MG63 (cell line): ENCODE measurements at places on chromosomes 1 and 21. TPM values are rescaled to one million over a fixed set of nuclear protein-coding genes. Genes with fewer than 3 reads are reported as not detected.
A peak's percentile ranks its signal among the peaks of the same experiment; 100 is the strongest.

The OR2M4 gene
- total RNA-seq: not detected in 2 replicates

The GUCA2B gene
- not detected in 2 replicates for total RNA-seq

The ARHGAP30 gene
- not detected in 2 replicates for total RNA-seq

The CALML6 gene
- 0.20 TPM in 1 of 2 replicates, not detected in the other for total RNA-seq

The LCE1F gene
- total RNA-seq: not detected in 2 replicates

The RASAL2 gene
- total RNA-seq: 17.4 and 18.5 TPM in 2 replicates

The CLCA4 gene
- not detected in 2 replicates for total RNA-seq

The IQGAP3 gene
- 18.7 and 20.7 TPM in 2 replicates for total RNA-seq

The TMPRSS3 gene
- not detected in 2 replicates for total RNA-seq

DNA sequence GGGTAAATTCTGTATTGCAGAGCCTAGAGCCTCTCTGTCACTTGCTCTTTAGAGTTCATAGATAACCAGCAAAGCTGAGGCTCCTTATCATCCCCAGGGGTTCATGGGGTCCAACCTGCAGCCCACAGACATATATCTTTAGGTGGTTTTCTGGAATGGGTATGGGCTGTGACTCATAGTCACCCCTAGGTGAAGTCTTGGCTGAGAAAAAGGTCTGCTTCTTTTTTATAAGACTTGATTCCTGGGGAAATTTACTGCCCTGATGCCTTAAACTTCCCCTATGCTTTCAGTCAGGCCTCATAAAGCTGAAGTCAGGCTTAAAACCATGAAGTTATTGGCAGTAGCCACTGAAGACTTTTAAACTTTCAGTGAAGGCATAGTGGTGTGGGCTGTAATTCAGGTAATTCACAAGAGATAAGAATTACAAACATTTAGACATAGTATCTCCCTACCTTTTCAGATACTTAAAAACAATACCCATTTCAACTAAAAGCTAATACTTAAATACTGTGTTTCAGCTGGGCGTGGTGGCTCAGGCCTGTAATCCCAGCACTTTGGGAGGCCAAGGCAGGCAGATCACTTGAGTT is 46.8 kb downstream of the MACO1 start:
- no peak for DNase-seq

GRCh38 chr1:28039341-28039740 is 49.1 kb downstream of the EYA3 start:
- no peak for DNase-seq

- DNase-seq: no peak
Observed at GRCh38 chr1:59455206-59455605, 158.3 kb downstream of the FGGY start.

DNA sequence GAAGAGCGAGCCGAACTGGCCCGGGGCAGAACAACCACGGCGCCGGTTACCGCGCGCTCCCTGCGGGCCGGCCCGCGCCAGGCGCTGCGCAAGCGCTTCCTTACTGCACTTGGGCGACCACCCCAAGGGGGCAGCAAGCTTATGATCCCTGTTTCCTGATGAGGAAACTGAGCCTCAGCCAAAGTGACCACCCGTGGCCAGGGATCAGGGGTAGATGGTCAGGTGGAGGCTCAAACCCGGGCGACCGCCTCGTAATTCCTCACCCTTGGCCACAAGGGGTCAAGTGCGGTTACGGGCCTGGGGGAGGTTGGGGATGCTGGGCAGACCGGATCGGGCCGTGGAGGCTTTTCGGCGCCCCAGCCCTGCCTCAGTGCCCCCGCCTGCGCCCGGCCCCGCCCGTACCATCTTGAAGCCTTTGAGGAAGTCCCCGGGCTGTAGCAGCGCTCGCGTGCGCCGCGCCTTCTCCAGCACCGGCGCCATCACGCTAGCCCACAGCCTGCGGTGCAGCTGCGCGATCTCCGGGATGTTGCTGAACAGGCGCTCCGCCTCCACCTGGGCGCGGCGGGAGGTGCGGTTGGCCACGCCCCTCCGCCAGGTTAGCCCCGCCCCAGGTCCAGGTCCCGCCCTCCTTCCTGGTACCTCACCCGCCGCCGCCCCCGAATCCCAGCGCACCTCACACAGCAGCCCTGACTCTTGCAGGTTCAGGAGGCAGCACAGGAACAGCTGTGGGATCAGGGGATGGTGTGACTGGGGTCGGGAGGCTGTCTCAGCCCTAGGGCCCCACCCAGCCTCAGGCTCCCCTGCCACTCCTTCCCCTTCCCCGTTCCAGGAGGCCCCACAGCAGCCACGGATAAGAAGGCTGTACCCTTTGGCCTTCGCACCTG is 5.4 kb upstream of the TNFRSF25 start:
- no peak for DNase-seq

DNA sequence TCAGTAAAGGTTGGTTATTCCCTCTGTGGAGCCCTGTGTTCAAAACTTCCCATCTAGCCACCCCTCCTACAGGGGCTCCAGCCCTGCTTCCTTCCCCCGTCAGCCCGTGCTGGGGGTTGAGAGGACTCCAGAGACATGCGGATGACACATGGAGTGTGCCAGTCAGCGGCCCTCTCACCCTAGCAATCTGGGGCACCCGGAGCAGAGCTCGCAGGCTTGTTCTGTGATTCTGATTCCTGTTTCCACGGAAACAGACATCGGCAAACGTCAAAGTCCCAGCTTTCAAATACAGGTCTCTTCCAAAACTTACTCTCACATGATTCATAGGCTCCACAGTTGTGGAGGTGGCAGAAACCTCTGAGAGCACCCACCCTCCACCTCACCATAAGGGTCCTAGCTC is 9.8 kb upstream of the SSBP3 start:
- no peak for DNase-seq

GRCh38 chr1:48681476-48682305 is 95.0 kb downstream of the BEND5 start:
- DNase-seq: peak; percentile 87

GRCh38 chr21:43818685-43819084 is 29.3 kb downstream of the RRP1 start:
- DNase-seq: no peak

DNA sequence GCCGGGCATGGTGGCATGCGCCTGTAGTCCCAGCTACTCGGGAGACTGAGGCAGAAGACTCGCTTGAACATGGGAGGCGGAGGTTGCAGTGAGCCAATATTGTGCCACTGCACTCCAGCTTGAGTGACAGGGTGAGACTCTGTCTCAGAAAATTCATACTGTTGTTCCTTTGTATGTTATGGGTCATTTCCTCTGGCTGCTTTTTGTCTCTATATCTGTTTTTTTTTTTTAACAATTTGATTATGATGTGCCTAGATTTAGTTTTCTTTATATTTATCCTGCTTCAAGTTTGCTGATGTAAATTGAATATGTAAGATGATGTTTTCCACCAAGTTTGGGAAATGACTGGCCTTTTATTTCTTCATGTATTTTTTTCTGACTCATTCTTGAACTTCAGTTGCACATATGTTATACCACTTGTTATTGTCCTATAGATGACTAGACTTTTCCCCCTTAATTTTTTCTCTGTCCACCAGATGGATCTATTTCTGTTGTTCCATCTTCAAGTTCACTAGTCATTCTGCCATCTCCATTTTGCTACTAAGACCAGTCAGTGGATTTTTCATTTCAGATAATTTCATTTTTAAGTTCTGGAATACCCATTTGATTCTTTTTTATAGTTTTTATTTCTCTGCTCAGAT is 173.5 kb downstream of the GALNT2 start:
- DNase-seq: no peak

DNA sequence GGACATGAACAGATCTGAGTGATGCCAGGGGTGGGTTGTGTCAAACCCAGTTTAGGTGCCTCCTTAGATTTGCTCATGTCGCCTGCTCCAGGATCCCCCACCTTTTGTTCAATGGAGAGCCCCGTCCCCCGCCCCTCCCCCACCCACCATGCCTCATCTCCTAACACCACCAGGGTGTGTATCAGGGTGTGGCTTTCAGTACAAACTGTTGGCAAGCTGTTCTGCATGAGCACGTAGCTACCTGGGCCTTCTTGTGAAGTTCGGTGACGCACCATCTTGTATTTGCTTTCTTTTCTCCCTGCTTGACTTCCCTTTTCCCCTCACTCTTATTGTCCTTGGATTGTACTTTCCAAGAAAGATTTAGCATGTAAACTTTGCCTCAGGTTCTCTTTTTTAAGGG is 94.8 kb downstream of the EBNA1BP2 start:
- DNase-seq: no peak

- no peak for DNase-seq
Observed at GRCh38 chr1:115184951-115185331, 95.6 kb upstream of the TSPAN2 start.

GRCh38 chr21:37368541-37369279 is 2.1 kb downstream of the DYRK1A start:
- DNase-seq: peak; percentile 43

- no peak for DNase-seq
Observed at GRCh38 chr1:98660940-98661543, 479 bp upstream of the SNX7 start.

DNA sequence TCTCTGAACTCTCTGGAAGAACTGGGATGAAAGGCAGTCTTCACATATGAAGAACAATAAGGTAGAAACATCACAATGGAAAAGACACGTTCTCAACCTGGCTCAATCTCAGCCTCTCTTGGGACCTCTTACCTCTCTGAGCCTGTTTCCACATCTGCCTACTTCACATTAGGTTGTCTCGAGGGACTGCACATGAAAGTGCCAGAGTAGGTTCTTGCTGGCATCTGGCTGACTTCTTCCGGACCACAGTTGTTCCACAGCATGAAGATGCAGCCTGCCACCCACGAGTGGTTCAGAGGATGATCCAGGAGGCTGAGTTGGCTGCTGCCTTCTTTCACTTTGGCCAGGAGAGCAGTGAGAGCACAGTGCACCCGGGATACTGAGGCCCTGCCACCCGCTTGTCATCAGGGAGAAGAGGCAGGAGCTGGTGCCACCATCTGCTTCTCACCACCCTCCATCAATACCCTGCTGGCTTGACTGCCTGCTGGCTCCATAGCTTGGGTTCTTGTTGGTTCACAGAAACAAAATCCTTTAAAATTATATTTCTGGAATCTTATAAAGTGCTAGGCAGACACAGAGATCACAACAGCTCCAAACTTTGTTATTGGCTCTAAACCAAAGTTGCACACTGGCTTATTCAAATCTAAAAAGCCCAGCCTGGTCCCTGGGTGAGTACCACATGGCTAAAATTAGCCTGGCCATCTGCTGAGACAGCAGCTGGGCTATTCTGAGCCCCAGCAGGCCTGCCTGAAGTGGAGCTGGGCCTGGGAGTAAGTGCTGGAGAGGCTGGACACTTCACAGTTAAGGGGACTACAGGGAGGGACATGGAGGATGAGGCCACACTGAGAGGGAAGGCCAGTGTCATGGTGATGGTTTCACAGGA is 46.9 kb upstream of the LIN9 start:
- DNase-seq: no peak

GRCh38 chr1:119373465-119373864 is 4.9 kb downstream of the HAO2 start:
- DNase-seq: peak; percentile 55

- DNase-seq: peak; percentile 37
Observed at GRCh38 chr1:25784575-25785051, 15.4 kb upstream of the SELENON start.

DNA sequence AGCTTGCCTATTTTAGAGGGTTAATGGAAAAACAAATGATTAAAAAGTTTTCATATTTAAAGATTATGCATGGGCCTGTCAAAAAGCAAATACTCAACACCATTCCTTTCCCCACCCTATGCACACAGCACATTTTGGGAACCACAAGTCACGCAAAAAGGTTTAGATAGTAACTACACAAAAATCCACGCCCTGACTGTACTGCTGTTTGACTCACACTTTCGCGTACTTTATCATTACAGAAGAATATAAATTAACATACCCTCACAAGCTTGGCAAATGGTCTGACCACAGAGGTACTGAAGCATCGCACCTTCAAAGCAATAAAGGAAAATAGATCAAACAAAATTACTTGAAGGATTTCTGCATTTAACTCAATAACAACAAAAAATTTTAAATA is 1.4 kb downstream of the ATP5PO start:
- DNase-seq: no peak

DNA sequence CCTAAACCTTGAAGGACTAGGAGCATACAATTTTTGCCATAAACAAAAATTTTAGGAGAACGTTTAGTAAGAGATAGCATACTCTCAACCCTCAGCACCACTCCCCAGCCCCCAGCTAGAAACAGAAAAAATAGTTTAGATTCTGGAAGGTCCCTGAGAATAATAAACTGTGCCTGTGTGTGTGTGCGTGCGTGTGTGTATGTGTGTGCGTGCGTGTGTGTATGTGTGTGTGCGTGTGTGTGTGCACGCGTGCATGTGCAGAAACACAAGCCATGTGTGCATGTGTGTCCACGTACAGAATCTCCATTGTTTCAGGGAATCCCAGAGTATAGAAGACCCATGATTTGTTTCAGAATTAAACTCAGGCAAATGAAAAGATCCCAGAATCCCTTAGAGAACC is 62.6 kb downstream of the CASQ2 start:
- DNase-seq: no peak

GRCh38 chr1:200671235-200671786 is 1.6 kb upstream of the DDX59 start:
- no peak for DNase-seq

GRCh38 chr1:51750218-51750617 is 128.3 kb downstream of the NRDC start:
- DNase-seq: no peak

- no peak for DNase-seq
Observed at GRCh38 chr1:157404063-157404501, 148.2 kb downstream of the FCRL5 start.

DNA sequence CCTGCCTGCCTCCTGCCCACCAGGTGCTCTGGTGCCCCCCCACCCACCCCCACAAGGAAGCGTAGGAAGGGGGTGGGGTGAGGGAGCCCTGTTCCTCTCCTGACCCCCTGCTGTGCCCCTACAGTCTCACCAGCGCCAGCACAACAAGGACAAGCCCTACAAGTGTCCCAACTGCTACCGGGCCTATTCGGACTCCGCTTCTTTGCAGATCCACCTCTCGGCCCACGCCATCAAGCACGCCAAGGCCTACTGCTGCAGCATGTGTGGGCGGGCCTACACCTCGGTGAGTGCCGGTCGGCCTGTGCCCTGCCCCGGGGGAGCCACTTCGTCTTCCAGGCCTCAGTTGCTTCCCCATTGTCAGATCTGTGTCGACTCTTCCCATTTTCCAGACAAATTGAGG is 25.9 kb downstream of the A3GALT2 start:
- DNase-seq: no peak

DNA sequence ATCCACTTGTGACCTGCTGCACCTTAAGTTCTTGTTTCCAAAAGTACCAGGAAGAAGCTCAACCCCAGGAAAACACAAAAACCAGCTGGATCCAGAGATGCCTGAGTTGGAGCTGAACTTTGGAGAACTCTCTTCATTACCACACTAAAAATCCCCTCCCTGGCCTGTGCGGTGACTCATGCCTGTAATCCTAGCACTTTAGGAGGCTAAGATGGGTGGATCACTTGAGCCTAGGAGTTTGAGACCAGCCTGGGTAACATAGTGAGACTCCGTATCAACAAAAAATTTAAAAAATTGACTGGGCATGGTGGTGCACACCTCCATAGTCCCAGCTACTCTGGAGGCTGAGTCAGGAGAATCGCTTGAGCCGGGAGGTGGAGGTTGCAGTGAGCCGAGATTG is 6.2 kb downstream of the MAP1LC3C start:
- DNase-seq: peak; percentile 83

GRCh38 chr1:50348449-50349241 is 74.6 kb downstream of the DMRTA2 start:
- peak; percentile 64 for DNase-seq
